Calu3 (cell line): ENCODE measurements at places on chromosomes 16 and 17.
A peak's percentile ranks its signal among the peaks of the same experiment; 100 is the strongest.

DNA sequence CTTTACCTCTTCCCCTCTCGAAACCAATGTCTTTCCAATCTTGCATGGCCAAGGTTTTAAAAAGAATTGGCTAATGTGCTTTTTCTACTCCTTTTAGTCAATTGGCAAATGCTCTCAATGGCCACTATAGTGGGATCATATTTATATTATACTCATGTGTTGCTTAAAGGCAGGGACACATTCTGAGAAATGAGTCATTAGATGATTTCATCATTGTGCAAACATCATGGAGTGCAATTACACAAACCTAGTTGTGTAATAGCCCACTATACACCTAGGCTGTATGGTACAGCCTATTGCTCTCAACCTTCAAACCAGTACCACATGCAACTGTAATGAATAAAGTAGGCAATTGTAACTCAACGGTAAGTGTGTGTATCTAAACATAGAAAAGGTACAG, 180.9 kb downstream of the HS3ST3A1 start:
- no peak for DNase-seq

- no peak for DNase-seq
These were observed 204.8 kb downstream of the CDH8 start for GRCh38 chr16:61831351-61831917.

DNA sequence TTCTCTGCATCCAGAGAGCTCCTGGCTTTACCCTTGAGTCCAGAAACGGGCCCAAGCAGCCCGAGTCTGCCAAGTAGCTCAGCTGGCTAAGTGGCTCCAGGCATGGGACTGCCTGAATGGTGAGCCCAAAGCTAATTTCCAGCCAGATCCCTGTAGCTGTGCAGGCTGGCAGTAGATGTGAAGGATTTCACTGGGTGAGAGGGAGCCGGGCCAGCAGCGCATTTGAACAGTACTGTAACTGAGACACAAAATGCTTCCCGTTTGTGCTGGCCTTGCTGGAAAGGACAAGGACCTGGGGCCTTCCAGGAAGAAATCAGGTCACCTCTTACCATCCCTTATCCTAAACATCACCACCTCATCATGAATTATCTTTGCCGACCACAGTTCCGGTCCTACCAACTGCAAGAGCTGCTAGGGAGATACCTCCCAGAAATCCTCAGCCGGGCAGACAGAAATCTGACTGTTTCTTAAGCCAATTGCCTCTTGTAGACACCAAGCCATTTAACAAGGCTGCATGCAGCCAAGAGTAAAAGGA, 3.7 kb downstream of the TIMP2 start:
- DNase-seq: no peak

GRCh38 chr17:76241691-76242255, 1.5 kb upstream of the RNF157 start:
- no peak for DNase-seq

DNA sequence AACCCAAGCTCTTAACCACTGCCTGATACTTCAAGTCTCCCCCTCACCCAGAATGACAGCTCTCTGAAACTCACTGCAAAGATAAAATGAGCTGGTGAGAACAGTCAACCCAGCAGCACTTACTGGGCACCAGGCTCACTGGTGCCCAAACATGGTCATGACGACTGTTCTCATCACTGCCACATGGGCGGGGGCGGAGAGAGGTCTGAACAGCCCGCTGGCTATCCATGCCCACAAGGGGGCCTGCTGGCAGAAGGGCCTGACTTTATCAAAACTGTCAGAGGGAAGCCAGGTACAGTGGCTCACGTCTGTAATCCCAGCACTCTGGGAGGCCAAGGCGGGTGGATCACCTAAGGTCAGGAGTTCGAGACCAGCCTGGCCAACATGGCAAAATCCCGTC, 4.0 kb downstream of the MYBBP1A start:
- no peak for DNase-seq

DNA sequence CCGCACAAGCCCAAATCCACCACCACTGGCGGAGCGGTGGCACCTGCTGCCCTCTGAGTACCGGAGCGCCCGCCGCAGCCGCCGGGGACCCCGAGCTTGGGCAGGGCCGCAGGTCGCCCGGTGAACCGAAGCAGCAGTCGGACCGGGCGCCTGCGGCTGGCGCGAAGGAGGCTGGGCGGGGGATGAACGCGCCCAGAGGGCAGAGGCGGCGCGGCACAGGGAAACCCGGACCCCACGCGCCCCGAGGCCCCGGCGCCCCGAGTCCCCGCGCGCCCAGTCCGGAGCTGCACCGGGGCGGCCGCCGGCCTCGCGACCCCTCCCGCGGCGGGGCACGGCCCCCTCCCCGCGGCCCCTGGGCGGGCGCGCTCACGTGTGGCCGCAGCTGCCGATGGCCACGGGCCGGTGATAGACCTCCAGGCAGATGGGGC, 393 bp downstream of the RNF166 start:
- peak; percentile 31 for DNase-seq

- DNase-seq: no peak
These were observed 4.5 kb upstream of the CMTM4 start for GRCh38 chr16:66701026-66701425.

DNA sequence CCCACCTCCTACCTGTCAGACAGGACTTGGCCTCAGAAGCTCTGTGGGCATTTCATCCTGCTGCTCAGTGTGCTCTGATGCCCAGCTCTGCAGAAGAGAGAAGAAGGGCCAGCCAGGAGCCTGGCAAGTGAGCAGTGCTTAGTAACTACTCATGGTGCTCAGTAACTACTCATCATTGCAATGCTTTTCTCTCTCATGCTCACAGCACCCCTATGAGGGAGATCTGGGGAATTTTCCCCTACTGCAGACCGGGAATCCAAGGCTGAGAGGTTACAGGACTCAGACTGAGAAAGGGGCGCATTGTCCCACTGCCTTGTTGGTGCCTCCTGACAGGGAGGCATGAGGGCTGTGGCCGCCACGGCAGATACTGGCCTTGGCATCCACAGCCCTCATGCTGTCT, 261.1 kb downstream of the C16orf95 start:
- DNase-seq: no peak

DNA sequence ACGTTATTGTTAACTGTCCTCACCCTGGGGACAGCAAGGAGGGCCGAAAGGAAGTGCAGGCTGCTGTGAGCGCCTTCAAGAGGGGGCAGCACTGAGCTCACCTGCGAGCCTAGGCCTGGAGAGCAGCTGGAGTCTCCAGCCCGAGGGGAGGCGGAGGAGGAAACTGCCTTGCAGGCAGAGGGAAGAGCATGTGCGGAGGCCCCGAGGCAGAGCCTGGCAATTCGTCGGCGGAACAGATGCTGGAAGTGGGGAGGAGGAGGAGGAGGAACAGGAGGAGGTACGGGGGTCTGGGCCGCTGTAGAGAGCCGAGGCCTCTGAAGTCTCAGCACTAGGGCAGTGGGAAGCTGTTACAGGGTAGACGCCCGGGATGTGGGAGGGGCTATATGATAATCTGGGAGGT, 49.6 kb upstream of the PLCG2 start:
- DNase-seq: no peak

DNA sequence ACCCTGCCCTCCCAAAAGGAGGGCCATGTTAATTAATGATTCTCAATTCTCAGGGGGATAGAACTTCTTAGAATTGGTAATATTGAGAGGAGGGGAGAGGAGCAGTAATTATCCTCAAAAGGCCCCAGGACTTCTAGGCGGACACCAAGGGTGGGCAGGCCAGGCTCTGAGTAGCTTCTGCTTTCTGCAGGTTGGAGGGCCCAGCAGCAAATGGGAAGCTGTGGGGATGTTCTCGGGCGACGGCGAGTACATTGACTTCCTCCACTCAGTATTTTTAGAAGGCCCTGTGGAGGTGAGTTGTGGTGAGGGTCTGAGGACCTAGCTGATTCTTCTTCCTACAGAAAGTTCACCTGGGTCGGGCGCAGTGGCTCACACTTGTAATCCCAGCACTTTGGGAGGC, 57.5 kb downstream of the DNAH2 start:
- no peak for DNase-seq

GRCh38 chr17:32947736-32948135, 19.8 kb downstream of the TMEM98 start:
- DNase-seq: no peak
